Hepatocyte (in vitro differentiated cells): ENCODE measurements at places on chromosomes 1 and 21.

DNA sequence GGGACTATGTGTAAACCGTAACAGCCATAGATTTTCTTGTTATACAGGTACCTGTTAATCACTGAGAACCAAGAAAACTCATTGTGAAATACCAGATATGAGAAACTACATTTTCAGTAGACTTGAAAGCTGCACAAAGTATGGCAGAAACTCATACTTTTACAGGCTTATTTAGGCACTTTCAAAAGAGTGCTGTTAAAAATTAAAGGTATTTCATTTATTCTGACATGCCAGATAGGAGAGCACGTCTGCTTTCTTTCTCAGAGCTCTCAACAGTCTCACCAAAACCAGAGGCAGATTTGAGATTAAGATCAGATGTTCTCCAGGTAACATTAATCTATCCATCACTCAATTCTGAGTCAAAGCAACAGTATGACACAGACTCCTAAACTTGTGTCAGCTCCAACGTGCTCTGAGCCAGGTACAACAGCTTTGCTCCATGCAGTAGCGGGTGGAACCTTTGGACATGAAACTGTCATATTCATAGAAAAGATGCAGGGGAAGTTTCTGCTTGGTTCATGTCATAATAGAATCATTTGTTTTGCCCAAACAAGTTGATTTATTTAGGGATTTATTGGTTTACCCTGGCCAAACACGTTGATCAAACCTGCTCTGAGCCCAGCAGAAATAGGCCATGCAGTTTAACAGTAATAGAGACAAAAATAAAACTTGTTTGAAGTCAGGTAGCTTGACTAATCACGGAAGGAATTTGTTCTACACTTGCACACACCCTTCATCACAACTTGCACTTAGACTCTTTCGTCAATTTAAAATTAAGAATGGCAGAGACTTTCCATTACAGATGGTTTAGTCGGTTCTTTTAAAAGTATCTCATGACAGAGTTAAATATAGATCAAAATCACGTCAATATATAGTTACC is 20.8 kb upstream of the TSNAX start:
- no peak for DNase-seq

GRCh38 chr1:82483146-82483545 is 682.4 kb downstream of the ADGRL2 start:
- DNase-seq = no peak

DNA sequence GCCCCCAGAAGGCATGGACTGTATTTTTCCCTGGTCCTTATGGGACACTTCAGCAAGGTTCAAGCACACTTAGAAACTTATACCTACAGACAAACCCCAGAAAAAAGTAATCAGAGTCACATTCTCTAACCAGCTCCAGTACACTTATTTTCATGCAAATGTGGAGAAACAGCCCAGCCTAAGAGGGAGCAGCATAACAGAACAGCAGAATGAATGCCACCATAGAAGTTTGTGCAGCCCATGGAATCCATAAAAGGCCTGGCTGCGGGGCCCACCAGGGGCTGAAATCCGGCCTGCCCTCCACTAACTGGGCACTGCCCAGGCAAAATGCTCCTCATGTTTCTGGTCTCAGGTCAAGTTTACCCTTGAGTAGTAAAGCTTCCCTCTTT is 60.4 kb upstream of the ATP1A1 start:
- DNase-seq = no peak

- peak; percentile 56 for DNase-seq
These were observed 1.0 kb upstream of the EPS15 start for GRCh38 chr1:51519865-51520699.

DNA sequence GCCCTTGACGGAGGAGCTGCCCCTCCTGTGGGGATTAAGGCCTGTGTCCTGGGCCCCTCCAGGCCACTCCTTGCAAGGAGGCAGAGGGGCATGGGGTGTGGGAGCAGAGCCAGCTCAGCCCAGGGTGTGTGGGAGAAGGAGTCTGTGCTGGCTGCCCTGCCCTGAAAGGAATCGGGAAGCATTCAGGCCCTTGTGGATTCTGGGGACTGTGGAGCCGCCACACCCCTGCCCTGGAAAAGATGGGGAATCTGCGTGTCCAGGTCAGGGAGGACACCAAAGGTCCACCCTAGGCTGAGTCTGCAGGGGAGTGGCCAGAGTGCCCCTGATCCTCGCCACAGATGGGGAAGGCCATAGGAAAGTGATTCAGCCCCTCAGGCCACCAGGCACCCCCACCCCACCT is 16.5 kb upstream of the PRDM16 start:
- no peak for DNase-seq

DNA sequence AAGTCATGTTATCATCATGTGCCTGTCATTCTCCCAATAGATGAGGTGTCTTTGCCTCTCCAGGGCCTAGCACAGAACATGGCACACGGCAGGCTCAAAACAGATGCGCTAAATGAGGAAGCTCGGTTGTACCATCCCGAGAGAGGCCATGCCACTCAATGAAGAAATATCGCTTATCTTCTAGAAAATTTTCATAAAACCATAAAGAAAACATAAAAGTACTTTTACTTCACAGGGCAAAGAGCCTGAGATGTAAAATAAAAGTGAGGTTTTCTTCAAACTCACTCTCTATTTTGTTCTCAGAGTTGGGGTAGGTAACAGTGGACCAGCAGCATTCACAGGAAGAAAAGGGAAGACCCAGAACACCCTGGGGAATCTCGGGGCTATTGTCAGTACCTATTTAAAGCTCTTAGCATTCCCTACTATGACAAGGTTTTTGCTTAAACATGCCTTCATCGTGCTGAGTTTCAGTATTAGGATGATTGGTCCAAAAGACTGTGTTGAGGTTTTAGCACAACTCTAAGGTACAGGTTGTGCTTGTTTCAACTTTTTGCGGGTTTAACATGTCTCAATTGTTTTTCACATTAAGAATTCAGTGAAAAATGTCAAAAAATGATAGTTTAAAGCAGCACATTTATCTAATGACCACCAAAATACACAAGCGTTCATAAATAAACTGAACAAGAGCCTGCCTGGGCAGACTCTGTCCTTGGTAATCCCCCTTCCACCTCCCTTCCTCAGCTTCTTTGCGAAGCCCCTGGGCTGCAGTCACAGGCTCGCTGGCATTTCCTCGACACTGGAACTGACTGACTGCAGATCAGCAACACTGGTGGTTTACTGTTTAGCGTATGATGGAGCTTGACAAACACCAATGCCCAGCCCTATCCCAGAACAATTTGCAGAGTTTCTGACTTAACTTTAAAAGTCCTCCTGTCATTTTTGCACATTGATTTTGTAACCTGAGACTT is 55.6 kb downstream of the COQ8A start:
- no peak for DNase-seq

DNA sequence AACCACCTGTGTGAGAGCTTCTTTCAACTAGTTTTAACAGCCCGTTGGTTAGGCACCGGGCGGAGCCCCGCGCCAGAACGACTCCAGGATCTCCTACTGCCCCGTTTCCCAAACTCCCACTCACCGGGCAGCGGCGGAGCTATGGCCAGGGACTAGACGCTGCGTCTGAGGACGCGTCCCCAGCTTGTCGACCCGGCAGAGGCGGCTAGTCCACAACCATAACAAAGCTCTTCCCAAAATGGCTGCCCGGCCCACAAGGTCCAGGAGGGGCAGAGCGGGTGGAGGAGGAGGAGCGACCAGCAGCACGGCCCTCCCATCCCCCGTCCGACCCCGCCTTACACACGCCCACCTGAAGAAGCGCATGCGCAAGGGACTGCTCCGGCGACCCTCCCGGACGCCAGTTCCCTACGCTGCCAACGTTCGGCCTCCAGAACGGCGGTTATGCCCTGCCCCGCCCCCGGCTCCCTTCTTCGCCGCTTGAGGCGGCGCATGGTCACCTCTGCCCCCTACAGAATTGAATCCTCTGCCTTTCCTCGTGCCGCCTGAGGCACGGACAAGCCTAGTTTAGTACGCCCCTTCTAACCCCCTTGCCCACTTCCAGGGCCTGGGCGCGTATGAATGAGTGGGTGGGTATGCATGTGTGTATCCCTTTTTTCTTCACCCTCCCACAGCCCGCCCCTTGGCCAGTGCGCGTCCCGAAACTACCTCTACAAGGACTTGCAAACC is at the start of gene GPBP1L1:
TSS of gene GPBP1L1 (minus strand) at position 246 of the 726 bp plus-strand sequence. CDS start 27,446 bp downstream, outside the sequence.
- peak; percentile 99 for DNase-seq

- no peak for DNase-seq
These were observed 2.2 kb upstream of the VPS45 start for GRCh38 chr1:150065184-150065871.

- no peak for DNase-seq
These were observed 31.2 kb upstream of the MAP1LC3C start for GRCh38 chr1:242030071-242030470.

DNA sequence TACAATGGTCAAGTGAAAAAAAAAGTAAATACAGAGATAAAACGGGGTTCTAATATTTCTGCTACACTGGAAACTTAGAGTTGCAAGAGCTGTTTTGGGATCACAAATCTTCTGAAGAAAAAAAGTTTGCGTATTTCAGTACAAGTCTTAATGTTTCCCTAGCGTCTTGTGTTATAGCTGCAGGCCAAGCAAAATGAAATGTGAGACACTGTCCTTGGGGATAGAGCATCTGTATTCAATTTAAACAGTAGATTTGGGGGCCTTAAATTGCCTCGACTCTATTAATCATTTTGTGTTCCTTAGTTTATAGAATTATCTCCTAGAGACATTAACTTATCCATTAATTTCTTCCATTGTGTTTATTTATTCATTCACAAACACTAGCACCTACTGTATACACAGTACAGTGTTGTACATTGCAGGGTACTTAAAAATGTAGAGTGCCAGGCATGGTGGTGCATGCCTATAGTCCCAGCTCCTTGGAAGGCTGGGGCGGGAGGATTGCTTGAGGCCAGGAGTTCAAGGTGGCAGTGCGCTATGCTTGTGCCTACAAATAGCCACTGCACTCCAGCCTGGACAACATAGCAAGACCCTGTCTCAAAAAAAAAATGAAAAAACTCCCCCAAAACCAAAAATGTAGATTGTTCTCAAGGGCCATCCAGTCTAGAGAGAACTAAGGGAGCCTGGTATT is 7.9 kb downstream of the DISC1 start:
- DNase-seq = no peak

GRCh38 chr1:147570907-147571306 is 29.6 kb downstream of the BCL9 start:
- no peak for DNase-seq

- DNase-seq = no peak
These were observed 32.0 kb downstream of the ZBTB17 start for GRCh38 chr1:15943992-15944307.

DNA sequence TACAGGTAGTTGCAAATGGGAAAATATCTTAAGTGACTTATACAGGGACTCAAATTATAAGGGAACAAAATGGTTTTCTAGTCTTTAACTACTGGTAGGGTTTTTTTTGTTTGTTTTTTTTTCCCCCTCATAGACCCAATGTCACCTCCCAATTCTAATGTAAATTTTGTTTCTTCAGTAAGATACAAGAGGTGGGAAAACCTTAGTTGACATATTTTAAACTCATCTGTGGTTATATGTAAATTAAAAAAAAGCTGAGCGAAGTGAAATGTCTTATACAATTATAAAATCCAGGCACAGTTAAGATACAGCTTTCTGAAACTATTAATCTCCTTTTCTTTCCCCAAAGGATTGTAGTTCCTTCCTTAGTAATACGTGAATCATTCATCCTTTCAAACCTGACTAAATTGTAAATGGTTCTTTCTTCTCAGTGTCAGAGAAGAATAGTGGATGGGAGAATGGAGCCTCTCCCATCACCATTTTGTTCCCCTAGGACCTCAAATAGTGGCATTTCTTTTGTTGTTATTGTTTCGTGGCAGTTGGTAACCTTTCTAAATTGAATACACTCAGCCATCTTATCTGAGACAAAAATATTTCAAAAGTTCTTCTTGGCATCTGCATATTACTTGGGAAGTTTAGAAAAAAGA is 11.2 kb downstream of the TSEN15 start:
- no peak for DNase-seq

DNA sequence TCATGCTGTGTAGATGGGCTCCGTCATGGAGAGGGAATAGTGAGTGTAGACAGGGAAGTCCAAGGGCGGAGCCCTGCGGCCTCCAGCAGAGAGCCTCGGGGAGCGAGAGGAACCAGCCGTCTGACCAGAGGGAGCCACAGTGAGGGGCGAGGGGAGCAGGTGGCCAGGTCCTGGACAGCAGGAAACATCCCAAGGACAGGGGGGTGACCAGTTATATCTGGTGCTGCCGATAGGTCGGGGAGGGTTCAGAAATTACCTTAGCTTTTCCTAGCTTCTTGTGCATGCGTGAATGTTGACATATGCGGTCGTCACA is 46.5 kb downstream of the TRAPPC10 start:
- DNase-seq = no peak

- peak; percentile 83 for DNase-seq
These were observed 119.2 kb upstream of the IPO9 start for GRCh38 chr1:201709564-201710295.

DNA sequence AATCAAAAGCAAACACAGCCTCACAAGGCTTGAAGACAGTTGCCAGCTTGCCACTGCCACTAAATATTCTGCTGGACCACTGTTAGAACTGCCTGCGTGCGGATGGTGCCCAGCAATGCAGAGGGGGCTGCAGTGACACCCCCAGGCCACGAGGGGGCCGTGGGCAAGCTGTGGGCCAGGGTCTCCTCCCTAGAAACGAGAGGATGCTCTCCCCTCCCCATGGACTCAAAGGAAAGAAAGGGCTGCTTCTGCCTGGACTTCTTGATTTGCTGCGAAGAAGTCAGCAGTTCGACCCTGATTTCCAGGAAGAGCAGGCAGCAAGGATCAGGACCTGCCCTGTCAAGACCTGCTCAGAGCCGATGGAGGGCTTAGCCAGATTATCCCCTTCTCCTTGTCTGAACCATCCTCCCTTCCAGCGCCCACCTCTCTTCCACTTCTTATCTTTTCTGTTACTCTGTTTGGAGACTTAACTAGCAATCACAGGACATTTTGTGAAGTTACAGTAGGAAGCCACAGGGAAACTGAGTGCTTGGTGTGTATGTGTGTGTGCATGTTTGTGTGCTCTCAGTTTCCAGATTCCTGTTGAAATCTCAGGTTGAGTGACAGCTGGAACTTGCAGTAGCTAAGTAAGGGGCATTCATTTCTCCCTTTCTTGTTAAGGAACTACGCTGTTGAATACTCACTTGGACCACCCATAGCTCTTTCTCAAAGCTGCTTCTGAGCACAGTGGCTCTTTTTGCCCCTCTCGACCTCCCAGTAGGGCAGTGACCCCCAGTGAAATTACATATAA is 2.7 kb downstream of the MAN1C1 start:
- DNase-seq = peak; percentile 52
